ENCODE measurements at places on chromosomes 3 and 15.
A peak's percentile ranks its signal among the peaks of the same experiment; 100 is the strongest.

- DNase-seq: no peak
Measured at GRCh38 chr3:33792167-33792892, 6.1 kb upstream of the PDCD6IP start.

- no peak for DNase-seq
Measured at GRCh38 chr15:73753250-73754130, at the start of gene INSYN1. Gene INSYN1, minus strand, starts transcription at chr15:73753351. Its CDS starts 2,221 bp downstream, at chr15:73751130.

DNA sequence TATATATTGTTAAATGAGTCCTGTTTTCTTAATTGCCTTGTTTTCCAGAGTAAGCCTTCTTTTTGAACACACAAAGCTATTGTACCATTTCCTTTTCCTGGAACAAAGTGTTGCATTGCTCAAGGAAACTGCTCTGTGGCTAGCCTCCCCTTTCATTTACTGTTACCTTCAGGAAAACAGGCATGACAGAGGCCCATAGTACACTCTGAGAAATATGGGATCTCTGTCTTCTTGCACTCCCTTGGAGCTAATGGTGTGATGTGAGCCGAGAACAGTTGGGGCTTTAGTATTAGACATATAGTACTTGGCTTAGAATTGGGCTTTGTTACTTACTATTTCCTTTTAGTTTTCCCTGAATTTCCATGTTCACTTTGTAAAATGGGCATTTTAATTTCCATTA lies 193.7 kb downstream of the GHSR start:
- no peak for DNase-seq

- no peak for DNase-seq
Measured at GRCh38 chr3:15714448-15714847, 83.3 kb downstream of the ANKRD28 start.

DNA sequence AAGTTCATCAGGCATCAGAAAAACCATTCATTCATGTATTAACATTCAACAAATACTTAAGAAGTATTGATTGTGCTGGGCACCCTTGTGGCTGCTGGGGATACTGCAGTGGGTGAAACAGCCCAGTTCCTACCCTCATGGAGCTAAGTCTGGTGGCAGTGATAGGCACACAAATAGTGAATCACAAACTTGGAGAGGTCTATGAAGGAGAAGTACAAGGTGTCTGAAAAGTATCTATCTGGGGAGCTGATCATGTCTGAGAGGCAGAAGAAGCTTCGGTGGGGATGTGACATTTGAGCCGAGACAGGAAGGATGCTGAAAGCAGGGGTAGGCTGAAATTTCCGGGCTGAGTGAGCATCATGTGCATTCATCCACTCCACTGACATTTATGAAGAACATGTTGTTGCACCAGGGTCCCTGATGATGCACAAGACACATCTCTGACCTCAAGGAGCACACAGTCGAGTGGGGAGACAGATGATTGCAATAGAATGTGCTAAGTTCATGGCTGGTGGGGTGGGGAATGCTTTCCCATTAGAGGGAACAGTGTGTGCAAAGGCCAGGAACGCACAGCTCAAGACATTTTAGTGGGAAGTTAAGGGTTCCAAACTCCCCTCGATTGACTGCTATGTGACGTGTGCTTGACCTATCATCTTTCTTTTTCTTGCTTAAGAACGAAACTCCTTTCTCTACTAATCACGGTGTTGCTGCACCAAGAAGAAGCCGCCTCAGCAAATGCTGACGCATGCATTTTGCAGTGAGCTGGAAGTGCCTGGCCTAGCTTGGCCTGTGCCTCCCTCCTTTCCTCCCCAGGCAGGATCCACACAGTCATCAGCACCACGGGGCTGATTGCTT lies 309.1 kb upstream of the ICE2 start:
- peak; percentile 32 for DNase-seq

DNA sequence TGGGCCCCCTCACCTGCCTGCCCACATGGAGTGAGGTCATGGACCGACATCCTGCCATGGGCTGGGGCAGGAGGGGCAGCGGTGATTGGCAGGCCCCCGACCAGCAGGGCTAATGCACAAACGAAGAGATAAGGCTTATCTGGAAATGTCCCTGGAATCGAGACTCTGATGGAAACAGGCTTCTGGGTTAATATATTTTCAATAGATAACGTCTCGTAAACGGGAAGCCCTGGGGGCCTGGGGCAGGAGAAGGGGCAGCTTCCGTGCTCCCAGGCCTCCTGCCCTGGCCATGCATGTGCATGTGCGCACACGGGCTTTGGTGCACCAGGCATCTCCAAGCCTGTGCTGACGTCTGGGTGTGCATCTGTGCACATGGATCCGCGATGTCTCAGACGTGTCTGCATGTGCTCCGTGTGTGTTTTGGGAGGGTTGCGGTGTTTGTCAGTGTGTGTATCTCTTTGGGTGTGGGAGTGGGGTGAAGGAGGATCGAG lies 55.1 kb downstream of the DNAJB8 start:
- DNase-seq: no peak

GRCh38 chr3:197197334-197197733 lies 101.1 kb downstream of the DLG1 start:
- no peak for DNase-seq

GRCh38 chr3:32109256-32109655 lies 2.8 kb downstream of the GPD1L start:
- DNase-seq: no peak

GRCh38 chr3:130866327-130866726 lies 27.6 kb upstream of the ATP2C1 start:
- DNase-seq: no peak

DNA sequence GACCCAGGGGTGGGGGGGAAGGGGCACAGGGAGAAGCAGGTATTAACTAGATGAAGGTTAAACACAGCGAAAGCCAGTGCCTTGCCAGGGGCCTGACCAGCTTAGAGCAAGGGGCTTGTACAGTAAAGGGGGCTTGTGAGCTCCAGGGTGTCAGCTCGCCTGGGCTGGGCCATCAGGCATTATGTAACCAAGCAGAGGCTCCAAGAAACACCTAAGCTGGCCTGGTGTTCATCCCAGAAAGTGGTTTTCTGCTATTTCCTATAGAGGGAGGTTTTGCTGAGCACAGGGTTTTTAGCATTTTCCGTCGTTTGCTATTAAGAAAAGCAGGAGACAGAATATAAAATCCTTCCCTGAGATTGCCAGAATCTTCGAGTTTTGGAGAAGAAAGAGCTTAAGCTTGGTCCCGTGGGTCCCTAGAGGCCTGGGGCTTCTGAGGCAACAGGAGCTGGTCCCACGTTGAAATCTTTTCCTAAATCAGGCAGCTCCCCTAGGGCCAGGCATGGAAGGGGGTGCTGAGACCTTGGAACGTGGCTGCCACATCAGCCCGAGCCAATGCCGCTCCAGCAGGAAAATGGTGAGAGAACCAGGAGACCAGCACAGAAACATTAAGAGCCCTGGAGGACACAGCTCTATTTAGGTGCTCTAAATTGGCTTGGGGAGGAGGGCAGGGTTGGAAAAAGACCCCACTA lies 71.4 kb downstream of the ISG20 start:
- no peak for DNase-seq

- DNase-seq: no peak
Measured at GRCh38 chr3:76698136-76698706, 341.7 kb upstream of the ROBO2 start.

DNA sequence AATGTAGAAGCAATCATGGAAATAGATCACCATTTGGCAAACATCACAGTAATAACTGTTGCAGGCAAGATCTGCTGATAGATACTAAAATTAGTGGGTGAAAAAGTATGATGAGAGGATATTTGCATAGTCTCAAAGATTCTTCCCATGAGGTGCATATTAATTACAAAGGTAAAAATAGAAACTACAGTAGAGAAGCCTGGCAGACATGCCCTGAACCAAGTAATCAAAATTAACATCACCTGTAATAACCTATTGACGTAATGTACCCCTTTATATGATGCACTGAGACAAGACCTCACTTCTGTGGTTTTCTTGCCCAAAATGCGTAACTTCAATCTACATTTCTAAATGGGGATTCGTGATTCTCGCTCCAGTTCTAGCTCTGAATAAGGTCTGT lies 14.4 kb downstream of the POMGNT2 start:
- no peak for DNase-seq

- DNase-seq: no peak
Measured at GRCh38 chr3:72163809-72164634, 379.1 kb upstream of the PROK2 start.

GRCh38 chr15:98321896-98322295 lies 326.4 kb upstream of the IGF1R start:
- DNase-seq: no peak

DNA sequence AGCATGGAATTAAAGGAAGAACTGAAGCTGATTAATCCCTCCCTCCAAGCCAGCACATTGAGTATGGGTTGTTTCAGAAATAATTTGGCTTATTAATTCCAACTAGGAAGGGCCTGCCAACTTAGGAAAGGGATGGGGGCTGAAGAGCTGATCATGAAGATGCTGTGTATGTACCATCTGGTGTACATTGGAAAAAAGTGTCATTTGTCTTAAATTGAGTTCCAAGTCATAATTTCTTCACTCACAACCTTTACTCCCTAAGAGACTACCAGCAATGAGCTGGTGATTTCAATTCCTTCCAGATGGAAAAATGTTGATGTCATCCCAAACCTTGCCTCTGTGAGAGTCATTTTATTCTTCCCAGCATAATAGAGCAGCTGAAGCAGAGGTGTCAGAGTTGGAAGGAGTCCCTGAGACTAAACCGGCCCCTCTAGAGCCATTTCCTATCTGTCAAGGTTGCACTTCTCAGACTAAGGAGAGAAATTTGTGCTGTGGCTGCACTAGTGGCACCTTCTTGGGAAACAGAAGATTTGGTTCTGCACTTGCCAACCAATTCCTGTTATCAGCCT lies 79.4 kb downstream of the GTPBP8 start:
- no peak for DNase-seq

- DNase-seq: no peak
Measured at GRCh38 chr15:89809093-89809786, 5.4 kb downstream of the ANPEP start.

- DNase-seq: no peak
Measured at GRCh38 chr15:77716632-77717332, 84.1 kb upstream of the LINGO1 start.

- DNase-seq: no peak
Measured at GRCh38 chr15:67761343-67761742, 64.0 kb upstream of the SKOR1 start.

GRCh38 chr3:38755130-38755529 lies 60.9 kb downstream of the SCN10A start:
- DNase-seq: no peak

GRCh38 chr15:63830113-63830512 lies 3.6 kb downstream of the HERC1 start:
- DNase-seq: no peak

DNA sequence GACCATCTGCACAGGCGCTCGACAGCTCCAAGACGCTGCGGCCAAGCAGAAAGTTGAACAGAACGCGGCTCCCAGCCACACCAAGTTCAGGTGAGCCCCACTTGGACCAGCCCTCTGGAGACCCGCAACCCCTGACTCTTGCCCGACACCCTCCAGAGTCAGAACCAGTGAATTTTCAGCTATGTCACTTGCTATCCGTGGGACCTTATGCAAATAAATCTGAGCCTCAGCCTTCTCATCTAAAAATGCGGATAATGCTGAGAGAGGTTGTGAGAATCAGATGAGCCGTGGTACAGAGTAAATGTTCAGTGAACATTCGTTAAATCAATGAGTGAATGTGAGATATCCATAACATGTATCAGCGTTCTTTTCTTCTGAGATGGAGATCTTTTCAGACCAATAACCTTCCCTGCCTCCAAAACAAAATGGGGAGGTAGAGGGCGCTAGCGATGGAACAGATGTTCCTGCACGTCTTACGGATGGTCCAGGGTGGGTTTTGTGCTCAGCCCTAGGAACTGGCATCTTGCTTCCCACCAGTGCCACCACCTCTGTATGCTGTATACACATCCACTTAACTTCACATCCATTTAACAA lies 524 bp downstream of the MRPS11 start:
- DNase-seq: no peak

DNA sequence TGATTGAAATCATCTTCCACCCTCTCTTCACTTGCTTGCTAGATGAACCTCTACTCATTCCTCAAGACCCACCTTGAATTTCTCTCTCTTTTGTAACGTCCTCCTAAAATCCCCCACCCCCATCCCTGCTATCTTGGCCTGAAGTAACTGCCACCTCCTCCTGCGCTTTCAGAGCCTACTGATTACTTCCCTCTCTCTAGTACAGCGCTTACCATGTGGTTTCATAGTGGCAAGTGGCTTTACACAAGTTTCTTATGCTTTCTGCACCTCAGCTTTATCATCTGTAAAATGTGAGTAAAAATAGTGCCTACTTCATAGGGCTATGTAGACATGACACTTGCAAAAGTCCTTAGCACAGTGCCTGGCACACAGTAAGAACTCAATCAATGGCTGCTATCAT lies 28.7 kb upstream of the DAZL start:
- DNase-seq: no peak

GRCh38 chr15:100842756-100843730 lies 36.6 kb upstream of the ALDH1A3 start:
- no peak for DNase-seq

DNA sequence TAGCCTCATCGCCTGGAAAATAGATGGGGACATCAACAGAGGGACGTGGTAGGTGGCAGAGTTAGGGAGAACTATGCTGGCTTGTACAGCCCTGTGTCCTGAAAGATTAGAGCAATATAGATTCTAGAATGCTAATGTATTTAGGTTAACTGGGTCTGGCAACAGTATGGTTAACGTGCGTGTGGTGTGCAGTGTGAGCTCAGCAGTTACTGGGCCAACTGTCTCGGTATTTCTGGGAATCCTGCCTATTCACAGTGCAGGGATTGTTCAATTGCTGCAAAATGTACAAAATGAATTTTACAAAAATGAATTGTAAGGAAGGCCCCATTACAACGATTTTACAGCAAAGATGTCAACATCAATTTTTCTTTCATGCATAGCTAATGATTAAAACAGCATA lies 20.6 kb downstream of the MEIS2 start:
- no peak for DNase-seq

GRCh38 chr3:112979244-112979832 lies 4.4 kb upstream of the CD200R1 start:
- no peak for DNase-seq

- DNase-seq: no peak
Measured at GRCh38 chr3:160986069-160986468, 119.1 kb downstream of the B3GALNT1 start.

DNA sequence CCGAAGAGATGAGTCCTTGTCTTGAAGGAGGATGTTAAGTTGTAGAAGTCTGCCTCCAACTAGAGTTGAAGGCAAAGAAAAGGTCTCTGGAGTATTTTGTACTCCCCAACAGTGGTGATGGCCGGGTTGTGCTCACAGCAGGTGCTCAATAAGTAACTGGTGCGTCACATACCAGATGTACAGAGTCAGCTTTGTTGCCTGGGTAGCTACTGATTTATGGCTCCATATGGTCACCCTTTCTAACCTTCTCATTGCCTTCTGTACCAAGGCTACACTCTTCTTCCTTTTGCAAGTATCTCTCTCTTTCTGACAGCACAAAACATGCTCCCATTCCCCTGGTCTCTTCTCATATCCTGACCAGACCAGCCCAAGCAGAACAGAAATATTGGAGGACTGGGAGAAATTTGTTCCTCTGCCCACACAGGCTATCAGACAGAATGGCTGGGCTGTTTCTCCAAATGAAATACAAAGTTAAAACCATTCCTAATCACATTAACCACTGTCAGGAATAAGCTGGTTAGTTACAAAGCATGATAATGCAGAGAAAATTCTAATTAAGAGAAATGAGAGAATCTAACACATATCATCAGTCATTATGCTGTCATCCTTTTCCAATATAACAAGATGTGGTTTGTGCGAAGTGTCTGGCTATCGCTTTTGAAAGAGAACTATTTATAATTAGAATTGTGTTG lies 150.1 kb upstream of the LRRN1 start:
- DNase-seq: no peak

Measured in stimulated activated CD4-positive, alpha-beta T cell treated with anti-CD3 and anti-CD28 coated beads, Interleukin-4, amount 100 ng/mL, for 4 hours (primary cell).